NCI-H460 (cell line): ENCODE measurements at places on chromosomes 12 and 14. TPM values are rescaled to one million over a fixed set of nuclear protein-coding genes. Genes with fewer than 3 reads are reported as not detected.
A peak's percentile ranks its signal among the peaks of the same experiment; 100 is the strongest.

PHETA1 gene
- total RNA-seq: 4.8 and 4.9 TPM in 2 replicates

- no peak for DNase-seq
Observed at GRCh38 chr14:106599209-106599608, 1072.8 kb downstream of the TMEM121 start.

DNA sequence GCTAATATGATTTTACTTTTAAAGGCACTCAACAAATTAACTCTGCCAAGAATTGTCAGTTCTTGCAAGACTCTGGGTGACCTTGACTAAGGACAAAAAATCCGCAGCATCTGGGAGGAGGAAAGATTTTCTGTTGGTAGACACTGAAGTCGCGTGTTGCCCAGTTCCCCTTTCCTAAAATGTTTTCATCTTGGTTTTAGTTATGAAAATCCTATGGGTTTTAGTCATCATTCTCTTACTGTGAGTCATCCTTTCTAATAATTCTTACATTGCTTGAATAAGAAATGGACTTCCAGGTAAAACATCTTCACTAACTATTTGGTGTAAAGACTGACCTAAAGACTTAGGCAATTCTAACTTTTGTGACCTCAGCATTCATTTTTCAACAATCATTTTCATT is 9.1 kb downstream of the GSG1 start:
- no peak for DNase-seq

FZD10 gene
- total RNA-seq: not detected in 2 replicates

DNA sequence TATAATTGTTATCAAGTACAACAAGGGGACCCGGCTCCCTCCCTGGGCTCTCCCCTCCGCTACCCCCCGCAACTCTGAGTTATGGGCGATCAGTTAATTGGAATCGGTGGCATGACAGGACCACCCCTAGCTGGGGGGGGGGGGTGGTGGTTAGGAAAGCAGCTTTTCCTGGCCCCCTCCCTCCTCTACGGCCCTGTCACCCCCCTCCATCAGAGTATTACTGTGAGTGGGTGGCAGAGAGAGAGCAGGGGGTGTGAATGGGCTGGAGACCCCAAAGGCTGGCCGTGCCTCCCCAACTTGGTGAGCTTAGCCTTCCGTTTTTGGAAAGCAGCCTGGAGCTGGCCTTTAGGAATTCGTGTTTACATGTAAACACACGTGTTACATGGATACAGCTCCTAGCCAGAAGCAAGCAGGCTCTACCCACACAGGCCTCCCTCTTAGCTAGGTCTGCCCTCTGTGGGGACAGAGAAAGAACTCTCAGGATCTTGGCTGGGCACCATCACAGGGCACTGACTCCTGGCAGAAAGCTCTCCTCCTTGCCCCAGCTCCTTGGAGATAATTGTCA is 1.1 kb upstream of the HOXC4 start:
- no peak for DNase-seq

GRCh38 chr12:21324551-21324950 is 10.2 kb downstream of the SLCO1A2 start:
- no peak for DNase-seq

GPR68 gene
- not detected in 2 replicates for total RNA-seq

DNA sequence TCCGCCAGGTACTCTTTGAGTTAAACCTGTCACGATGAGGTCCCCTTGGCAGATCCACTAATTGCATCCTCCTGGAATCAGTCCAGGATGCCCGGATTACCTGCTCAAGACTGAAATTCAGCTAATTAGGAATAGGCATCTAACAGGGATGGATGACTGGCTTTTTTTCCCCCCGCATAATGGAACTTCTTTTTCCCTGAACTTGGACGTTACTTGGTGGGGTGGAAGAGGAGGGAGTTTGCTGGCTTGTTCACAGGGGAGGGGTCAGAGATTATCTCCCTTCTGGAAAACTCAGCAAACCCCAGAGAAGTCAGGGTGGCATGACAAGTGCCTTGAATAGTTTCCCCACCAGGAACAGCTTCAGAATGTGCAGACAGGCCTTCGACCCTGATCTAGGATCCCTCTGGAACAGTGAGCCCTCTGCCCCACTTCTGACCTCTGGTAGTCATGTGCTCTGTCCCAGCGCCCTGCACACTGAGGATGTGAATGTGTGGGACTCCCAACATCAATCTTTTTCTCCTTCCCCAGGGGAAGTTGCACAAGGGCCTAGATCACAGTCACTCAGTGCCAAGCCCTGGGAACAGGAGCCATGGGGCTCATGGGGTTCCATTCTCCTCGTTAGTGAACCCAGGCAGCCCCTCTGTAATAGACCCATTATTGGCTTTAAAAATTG is 142.5 kb downstream of the SMOC1 start:
- no peak for DNase-seq

GRCh38 chr12:41661141-41661765 is 473.1 kb downstream of the PDZRN4 start:
- no peak for DNase-seq

GRCh38 chr12:57781801-57782200 is 786 bp upstream of the TSFM start:
- no peak for DNase-seq

DNA sequence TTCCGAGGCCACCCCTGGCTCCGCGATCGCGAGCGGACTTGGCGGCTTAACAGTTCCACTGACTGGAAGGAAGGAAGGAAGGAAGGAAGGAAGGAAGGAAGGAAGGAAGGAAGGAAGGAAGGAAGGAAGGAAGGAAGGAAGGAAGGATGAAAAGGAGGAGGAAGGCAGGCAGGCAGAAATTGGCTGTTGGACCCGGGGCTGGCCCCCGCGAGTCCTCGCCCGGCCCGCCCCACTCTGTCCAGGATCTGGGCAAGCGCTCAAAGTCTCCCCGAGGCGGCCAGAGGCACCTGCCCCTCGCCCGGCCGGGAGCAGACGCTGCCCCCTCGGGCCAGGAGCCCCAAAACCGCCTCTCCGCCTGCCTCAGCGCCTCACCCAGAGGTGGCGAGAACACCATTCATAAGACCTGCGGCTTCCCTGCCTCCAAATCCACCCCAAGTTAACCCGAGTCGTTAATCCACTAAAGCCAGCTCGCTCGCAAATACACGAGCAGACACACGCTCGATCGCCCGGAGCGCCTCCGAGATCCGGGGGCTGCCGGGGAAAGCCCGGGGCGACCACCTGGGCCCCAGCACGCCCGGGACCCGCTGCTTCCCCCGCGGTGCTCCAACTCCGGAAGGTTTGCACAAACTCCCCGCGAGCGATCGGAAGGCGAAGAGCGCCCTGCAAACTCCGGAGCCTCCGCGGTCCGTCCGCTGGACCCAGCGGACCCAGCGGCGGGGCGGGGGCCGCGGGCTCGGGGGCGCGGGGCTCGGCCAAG is 844 bp downstream of the DPF3 start:
- DNase-seq: no peak

UNC79 gene
- 0.05 TPM in 1 of 2 replicates, not detected in the other for total RNA-seq

GRCh38 chr14:63229330-63230059 is 25.3 kb downstream of the RHOJ start:
- DNase-seq: no peak

DNA sequence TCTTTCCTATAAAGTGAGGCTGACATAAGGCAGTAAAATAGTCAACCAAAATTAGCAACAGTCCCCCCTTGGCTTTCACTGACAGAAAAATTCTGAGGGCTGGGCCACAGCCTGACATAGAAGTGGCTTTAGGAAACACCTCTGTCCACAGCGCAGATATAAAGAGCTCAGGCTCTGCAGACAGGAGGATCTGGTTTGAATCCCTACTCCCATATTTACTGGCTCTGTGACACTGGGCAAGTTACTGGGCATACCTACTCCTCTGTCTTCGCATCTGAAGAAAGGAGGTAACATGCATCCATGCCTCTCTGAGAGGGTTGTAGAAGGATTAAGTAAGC is 95.3 kb downstream of the STXBP6 start:
- DNase-seq: no peak

- no peak for DNase-seq
Observed at GRCh38 chr12:101942250-101942605, 64.8 kb downstream of the DRAM1 start.

GRCh38 chr14:24674204-24674970 is 40.4 kb upstream of the GZMB start:
- DNase-seq: no peak

DNA sequence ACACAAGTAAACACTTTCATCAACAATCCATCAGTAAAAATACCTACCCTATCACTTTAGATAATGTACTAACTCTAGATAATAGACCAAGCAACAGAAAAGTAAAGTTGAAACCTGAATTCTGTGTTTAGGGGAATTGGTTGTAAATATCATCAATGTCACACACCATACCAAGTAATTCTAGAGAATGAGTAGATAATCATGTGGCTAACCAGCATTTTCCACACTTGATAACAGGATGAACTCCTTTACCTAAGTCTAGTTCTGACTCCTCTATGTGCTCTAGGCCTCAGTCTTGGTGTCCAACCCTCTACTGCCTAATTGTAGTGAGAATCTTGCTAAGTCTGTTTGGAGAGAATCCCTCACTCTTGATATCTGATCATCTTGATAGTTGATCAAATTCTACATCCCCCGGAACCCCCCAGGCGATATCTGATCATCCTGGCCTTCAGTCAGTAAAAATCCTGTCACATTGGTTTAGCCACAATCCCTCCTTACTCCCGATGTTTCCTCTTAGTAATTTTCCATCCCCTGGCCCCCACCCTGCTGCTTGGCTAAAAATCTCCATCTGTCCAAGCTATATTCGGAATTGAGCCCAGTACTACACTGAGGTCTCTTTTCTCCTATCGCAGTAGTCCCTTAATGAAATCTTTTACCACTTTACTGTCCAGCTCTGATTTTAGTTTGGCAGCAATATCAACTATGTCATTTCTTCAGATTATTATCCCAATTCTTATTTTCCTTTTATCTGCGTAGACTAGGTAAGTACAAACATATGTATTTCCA is 3.4 kb upstream of the SLCO1A2 start:
- DNase-seq: no peak

PZP gene
- not detected in 2 replicates for total RNA-seq

KLRD1 gene
- not detected in 2 replicates for total RNA-seq

PDE3A gene
- total RNA-seq: 68.2 and 76.3 TPM in 2 replicates

GRCh38 chr12:62028536-62028935 is 231.7 kb upstream of the USP15 start:
- no peak for DNase-seq

GRCh38 chr12:57218030-57218853 is 1.6 kb downstream of the NXPH4 start:
- no peak for DNase-seq

GPRC5D gene
- not detected in 2 replicates for total RNA-seq

SRRM4 gene
- total RNA-seq: 0.03 TPM in 1 of 2 replicates, not detected in the other

GRCh38 chr12:26360062-26360461 is 164.7 kb downstream of the SSPN start:
- no peak for DNase-seq

RFX4 gene
- not detected in 2 replicates for total RNA-seq

ZFYVE1 gene
- total RNA-seq: 4.3 and 5.8 TPM in 2 replicates

TM9SF1 gene
- 61.4 and 63.5 TPM in 2 replicates for total RNA-seq

GRCh38 chr14:75769047-75769685 is 108.1 kb downstream of the TTLL5 start:
- no peak for DNase-seq

AKT1 gene
- total RNA-seq: 73.1 and 83.9 TPM in 2 replicates

TWF1 gene
- 205 and 226 TPM in 2 replicates for total RNA-seq

GRCh38 chr14:104253901-104254353 is 115.5 kb downstream of the KIF26A start:
- DNase-seq: no peak

- no peak for DNase-seq
Observed at GRCh38 chr14:90602088-90602687, 205.4 kb downstream of the CALM1 start.

- no peak for DNase-seq
Observed at GRCh38 chr14:71606064-71606463, 326.2 kb upstream of the RGS6 start.

TOMM20L gene
- total RNA-seq: not detected in 2 replicates

DNA sequence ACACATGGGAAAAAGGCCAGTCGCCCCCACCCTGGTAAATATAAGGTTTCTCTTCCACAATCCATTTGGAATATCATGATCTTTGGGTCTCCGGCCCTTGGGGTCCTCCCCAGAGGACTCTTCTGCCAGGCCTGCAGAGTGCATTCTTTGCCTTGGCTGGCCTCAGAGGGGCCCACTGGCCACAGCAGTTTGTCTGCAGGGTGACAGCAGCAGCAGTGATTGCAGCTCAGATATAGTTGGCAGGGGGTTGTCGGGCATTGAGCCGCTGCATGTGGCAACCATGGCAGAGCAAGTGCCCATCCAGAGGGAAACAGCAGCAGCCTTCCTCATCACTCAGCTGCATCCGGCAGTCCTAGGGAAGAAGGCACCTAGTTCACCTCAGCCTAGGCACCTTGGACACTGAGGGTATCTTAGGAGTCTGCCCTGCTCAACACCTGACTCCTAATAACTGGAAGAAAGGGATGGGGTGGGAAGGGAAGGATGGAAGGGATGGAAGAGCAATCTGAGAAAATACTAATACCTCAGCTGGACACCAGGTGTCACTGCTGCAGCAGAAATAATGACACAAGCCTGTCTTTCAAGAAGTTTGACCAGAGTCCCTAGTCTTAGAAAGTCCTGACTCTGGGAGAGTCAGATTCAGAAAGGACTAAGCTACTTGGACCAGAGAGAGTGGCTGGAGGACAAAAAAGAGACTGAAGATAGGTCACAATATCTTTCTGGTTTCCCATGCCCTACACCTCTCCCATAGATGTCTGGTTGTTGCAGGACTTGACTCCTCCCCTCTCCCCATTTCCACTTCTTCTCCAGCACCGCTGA is 8.9 kb downstream of the AJUBA start:
- DNase-seq: peak; percentile 69

DNA sequence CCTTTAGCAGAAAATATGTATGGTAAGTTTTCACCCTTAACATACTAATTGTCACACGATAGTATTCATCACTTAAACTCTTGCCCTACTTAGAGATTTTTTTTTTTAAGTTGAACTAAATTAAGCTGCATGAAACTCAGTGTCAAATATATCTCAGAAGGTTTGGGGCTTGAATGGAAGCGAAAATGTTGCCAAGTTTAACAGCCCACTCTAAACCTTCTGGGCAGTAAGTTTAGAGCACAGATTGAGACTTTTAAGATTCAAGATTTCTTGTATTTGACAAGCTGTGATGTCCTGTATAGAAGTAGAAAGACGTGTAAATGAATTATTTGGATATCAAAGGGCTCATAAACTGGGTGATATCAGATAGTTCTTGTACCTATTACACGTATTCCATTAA is 287.3 kb upstream of the FLRT2 start:
- no peak for DNase-seq

GRCh38 chr14:69153873-69154270 is 953 bp upstream of the DCAF5 start:
- DNase-seq: no peak

GALNT8 gene
- total RNA-seq: not detected in 2 replicates

- DNase-seq: no peak
Observed at GRCh38 chr12:77349689-77350370, 284.5 kb upstream of the E2F7 start.

HSP90AA1 gene
- total RNA-seq: 175 and 234 TPM in 2 replicates

DNA sequence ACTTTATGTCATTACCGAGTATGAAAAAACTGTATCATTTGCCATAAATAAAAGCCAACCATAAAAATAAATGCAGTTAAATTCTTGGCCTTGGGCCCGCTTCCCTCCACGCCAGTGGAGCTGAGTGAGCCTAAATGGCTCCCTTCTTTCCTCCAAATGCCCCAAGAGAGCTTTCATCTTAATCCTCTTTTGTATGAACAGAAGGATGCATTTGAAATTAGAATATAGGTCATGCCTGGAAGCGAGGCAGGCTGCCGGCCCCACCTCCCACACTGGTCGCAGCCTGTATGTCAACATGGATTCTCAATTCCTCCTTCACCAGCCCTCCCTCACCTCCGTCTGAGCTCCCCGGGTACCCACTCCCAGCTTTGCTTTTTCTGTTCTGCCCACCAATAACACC is 245.7 kb downstream of the SLC15A4 start:
- DNase-seq: no peak

GPR137C gene
- total RNA-seq: not detected in 2 replicates
